D341Med (cell line): ENCODE measurements at places on chromosomes 2 and 18.

- no peak for DNase-seq
Observed at GRCh38 chr2:40820319-40820718, 368.4 kb upstream of the SLC8A1 start.

DNA sequence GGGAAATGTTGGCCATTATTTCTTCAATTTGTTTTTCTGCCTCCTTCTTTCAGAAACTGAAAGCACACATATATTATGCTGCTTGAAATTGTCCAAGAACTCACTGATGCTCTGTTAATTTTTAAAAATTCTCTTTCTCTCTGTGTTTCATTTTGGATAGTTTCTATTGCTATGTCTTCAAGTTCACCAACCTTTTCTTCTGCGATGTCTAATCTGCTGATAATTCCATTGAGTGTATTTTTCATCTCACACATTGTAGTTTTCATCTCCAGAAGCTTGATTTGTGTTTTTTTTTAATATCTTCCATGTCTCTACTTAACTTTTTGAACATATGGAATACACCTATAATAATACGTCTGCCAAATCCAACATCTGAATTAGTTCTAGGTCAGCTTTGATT lies 98.1 kb upstream of the TGFA start:
- no peak for DNase-seq

DNA sequence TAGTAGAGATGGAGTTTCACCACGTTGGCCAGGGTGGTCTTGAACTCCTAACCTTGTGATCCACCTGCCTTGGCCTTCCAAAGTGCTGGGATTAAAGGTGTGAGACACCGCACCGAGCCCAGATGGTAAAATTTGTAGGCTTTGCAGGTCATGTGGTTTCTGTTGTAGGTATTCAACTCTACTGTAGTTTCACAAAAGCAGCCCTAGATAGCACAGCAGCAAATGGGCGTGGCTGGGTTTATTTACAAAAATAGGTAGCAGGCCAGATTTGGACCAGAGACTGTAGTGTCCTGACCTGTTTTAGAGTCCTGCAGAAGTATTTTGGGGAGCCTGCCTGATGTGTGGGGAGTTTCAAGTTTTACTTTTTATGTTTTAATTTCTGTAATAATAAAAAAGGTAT lies 84.1 kb upstream of the RASGRP3 start:
- no peak for DNase-seq

- no peak for DNase-seq
Observed at GRCh38 chr2:203623096-203623495, 83.3 kb upstream of the CD28 start.

- peak; percentile 97 for DNase-seq
Observed at GRCh38 chr2:218292048-218293014, at the start of gene TMBIM1. TSS of gene TMBIM1 (minus strand) at chr2:218292503. CDS start at chr2:218282141, 10,362 bp downstream.

- no peak for DNase-seq
Observed at GRCh38 chr2:140286377-140286776, 1506.2 kb upstream of the NXPH2 start.

DNA sequence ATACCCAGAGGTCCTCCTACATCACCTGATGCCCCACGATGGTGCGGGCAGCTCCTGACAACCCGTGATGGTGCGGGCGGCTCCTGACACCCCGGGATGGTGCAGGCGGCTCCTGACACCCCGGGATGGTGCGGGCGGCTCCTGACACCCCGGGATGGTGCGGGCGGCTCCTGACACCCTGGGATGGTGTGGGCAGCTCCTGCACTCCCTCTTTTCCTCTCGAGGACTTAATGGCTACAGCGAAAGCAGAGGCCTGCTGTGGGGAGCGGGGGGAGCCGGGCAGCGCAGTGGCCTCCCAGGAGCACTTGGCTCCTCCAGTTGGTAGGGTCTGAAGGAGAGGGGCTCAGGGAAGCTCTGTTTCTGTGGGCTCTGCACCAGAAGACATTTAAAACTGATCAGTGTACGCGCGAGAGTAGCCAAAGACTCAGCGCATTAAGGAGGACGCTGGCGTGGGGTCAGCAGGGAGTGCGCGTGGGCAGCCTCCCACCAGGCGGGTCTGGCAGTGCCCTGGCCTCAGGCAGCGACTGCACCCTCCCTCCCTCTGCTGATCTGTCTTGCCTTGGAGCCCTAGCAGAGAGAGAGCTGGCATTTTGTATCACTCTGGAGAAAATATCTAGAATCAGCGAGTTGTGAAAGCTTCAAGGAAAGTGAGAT lies 464.5 kb upstream of the MYT1L start:
- no peak for DNase-seq

- DNase-seq, result no peak
Observed at GRCh38 chr2:47530105-47530760, 127.3 kb downstream of the MSH2 start.

- DNase-seq, result no peak
Observed at GRCh38 chr18:64132871-64133270, 16.0 kb downstream of the LINC00305 start.

GRCh38 chr2:239020541-239021041 lies 172.7 kb downstream of the TWIST2 start:
- DNase-seq, result no peak

DNA sequence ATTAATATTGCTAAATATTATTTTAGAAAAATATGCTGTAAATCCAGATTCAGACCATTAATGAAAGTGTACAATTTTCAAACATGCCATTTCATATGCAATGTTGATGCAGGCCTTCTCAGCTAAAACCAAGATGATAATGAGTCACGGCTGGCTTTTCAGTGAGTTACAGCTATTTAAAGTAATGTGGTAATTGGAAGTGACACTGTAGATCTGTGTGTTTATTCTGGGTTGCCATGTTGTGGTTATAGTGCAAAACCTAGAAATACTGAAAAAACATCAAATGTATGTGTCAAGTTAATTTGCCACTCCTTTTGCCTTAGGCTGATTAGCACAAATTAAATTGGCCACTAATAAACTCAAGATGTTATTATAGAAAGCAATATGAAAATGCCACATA lies 506.6 kb downstream of the ERBB4 start:
- DNase-seq, result no peak

DNA sequence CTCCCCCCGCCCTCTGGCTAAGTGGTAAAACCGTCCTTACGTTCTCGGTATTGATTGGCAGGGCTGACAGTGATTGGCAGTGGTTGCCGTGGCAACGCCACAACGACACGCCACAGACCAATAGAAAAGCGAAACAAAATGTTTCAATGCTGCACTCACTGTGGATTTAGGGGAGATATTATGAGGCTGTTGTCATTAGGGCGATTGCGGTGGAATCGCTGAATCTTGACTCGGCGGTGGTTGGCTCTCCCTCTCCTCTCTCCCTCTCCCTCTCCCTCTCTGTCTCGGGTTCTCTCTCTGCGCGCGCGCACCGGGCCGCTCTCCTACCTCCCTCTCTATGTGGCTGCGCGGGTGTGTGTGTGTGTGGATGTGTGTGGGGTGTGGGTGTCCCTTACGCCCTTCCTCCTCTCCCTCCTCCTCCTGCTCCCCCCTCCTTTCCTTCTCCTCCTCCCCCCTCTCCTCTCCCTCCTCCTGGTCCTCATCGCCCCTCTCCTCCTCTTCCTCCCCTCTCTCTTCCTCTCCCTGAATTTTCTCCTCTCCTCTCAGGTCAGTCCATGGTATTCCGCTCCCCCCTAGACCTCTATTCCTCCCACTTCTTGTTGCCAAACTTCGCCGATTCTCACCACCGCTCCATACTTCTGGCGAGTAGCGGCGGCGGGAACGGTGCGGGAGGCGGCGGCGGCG lies at the start of gene SIX3:
Gene SIX3 (plus strand): TSS at position 152 of the 684 bp plus-strand sequence. CDS start 403 bp downstream, at position 555.
- DNase-seq, result peak; percentile 58

DNA sequence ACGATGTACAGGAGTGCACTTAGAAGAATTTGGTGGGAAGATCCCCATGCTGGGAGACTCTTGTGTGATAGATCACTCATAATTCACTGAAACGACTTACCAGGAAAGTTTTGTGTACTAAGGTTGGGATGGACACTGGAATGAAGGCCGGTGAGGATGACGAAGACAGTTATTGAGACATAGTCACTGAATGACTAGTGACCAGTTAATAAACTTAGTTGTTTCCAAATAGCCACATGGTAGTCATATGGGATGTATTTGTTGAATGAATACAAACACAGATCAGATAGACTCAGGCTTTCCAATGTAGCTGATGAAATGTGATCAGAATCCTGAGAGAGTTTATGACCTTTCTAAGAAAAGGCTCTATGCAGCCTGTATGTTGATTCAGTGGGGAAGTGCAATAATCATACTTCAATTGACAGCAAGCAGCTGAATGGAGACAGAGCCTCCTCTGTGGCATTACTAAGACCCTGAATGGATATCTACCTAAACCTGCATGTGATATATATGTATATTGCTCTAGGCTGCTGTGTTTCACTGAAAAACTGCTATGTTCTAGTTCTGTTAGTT lies 20.4 kb downstream of the GDF7 start:
- no peak for DNase-seq

GRCh38 chr18:31595121-31595771 lies 3.6 kb downstream of the TTR start:
- no peak for DNase-seq

DNA sequence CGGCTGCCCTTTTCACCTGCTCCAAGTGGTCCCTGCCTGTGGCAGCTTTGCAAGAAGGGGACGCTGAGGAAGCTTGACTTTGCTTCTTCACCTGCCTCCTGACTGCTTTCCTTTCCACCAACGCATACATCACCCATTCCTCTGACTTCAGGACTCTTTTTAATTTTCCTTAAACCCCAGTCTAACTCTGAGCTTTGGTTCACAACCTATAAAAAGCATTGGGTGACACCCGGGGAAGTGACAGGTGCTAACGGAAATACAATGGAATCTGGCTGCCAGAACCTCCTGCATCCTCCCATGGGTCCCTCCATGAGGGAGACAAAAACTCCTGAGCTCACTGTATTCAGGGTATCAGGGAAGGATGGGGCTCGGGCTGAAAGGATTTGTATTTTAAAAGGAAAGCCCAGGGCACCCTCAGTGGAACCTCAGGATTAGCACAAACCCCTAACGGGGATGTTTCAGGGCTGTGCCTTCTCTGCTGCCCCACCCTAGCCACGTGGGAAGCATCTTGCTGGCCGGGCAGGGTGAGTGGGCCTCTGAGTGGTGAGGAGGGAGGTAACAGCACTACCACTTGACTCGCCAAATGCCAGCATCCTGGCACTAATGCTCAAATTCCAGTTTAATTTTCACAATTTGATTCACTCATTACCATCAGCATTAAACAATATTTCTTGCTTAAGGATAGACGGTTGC lies 284.8 kb downstream of the CELF4 start:
- DNase-seq, result no peak

- no peak for DNase-seq
Observed at GRCh38 chr2:29755233-29755632, 166.2 kb downstream of the ALK start.

- DNase-seq, result no peak
Observed at GRCh38 chr18:46678785-46679399, 21.9 kb upstream of the LOXHD1 start.

- peak; percentile 45 for DNase-seq
Observed at GRCh38 chr2:122136056-122136455, 380.6 kb downstream of the TSN start.

GRCh38 chr2:241798081-241798630 lies 10.8 kb upstream of the NEU4 start:
- DNase-seq, result peak; percentile 18

GRCh38 chr2:49973436-49973835 lies 819.1 kb upstream of the FSHR start:
- no peak for DNase-seq

DNA sequence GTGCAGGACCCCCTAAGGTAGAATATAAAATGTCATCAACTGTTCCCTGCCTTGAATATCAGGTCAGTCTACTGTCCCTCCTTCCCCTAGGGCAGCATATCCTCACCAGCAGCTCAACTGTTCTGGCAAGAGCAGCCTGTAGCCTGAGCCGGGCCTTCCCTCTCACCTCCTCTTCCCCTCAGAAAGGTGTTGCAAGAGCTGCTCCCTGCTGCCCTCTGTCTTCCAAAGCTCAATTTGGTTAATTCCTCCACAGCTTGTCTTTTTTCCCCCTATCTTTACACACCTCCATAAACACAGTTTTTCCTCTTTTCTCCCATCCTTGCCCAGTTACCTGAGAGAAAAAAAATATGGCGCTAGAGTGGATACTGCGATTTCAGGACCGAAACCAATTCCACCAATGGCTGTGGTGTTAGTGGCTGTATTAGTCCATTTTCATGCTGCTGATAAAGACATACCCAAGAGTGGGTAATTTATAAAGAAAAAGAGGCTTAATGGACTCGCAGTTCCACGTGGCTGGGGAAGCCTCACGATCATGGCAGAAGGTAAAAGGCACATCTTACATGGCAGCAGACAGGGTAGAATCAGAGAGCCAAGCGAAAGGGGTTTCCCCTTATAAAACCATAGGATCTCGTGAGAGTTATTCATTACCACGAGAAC lies 184.7 kb downstream of the MREG start:
- peak; percentile 76 for DNase-seq

DNA sequence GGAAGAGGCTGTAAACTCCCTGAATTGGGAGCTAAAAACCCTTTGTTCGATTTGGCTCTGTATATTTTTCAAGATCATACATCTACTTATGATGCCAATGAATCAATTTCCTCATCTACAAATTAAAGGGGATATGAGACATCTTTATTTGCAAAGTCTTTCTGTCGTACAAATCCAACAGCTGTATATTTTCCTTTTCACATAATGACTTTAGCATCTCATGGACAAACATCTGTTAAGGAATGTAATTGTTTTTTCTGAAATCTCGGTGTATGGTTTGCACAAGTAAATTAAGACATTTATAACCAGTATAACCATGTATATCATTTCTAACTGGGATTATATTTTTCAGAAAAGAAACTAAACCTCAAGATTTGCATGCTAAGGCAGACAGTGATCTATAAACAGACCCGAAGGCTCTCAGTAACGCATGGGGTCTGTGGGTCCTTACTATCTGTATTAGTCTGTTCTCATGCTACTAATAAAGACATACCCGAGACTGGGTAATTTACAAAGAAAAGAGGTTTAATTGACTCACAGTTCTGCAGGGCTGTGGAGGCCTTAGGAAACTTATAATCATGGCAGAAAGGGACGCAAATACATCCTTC lies 130.8 kb downstream of the SLC8A1 start:
- no peak for DNase-seq

DNA sequence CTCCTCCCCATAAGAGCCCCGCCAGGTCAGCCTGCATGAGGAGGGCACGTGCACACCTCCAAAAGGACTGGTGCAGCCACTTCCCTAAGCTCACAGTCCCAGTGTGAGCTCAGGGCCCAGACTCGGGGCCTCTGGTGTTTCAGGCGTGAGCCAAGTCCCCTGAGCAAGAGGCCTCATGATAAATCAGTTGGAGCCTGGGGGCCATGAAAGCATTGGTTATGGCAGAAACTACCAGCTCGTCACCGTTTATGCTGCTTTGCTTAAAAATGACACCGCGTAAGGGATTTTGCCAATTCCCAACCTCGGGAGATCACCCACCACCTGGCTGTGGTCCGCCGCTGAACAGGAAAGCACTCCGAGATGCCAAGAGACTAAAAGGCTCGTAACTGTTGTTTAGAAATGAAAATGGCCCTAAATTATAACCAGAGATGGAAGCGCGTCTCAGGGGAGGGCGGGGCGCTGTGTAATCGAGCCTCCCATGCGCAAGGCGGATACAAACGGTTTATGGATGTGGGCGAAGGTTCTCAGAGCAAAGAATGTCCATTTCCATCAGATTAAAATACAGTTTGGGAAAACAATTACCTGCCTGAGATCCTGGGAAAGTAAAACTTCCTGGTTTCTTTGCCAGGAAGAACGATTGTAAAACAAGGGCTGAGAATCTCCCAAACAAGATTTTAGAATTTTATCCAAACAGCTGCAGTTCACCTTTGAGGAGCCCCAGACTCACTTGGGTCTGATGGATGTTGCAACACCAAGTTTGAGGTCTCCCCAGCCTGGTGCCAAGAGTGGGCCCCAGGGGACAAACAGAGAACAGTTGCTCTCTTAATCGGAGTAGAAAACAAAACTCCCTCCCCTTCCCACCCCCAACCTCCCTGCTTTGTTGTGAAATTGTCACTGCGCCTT lies 141.4 kb downstream of the BCL2 start:
- DNase-seq, result no peak

- DNase-seq, result no peak
Observed at GRCh38 chr2:120227111-120227991, 4.2 kb upstream of the TMEM185B start.
